ENCODE measurements at places on chromosomes 3 and 15. TPM values are rescaled to one million over a fixed set of nuclear protein-coding genes. Genes with fewer than 3 reads are reported as not detected.

The ENTPD3 gene
- 7.1 TPM for total RNA-seq

- no peak for DNase-seq
These were observed 136.9 kb upstream of the CFAP20DC start for GRCh38 chr3:59186725-59187124.

DNA sequence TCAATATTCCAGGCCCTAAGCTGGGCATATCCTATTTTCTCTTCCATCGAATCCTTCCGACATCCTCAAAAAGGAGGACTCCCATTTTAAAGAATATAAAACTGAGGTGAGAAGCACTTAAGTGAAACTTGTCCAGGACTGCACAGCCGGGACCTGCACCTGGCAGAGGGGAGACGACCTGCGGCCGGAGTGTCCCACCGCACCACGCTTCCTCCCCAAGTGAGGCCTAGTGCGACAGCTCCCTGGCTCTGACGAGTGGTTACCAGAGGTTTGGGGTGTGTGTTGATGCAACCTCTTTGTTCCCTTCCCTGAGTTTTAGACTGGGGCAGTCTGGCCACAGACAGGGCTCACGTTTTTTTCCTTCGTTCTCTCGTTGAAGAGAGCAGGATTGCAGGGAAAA, 24.9 kb upstream of the ATP2B2 start:
- no peak for DNase-seq

DNA sequence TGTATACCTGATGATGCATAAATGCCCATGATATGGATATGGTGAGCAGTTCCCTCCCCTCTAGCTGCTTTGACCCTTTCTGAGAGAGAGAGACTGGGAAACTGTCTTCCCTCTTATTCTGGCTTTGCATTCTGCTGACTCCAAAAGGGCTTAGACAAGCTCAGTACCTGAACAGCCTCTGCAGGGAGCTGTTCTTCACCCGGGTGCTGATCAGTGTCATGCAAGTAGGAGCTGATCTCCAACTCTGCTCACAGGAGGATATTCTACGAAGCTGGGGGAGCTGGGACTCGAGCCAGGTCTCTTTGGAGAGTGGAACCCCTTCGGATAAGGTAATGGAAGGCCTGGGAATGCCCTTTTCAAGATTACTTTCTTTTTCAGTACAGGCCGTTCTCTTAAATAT, 237.1 kb downstream of the RYR3 start:
- peak; percentile 63 for DNase-seq

GRCh38 chr15:41853831-41854230, 15.2 kb downstream of the PLA2G4B start:
- DNase-seq: no peak

GRCh38 chr3:63132461-63133250, 145.5 kb upstream of the SYNPR start:
- no peak for DNase-seq

The CGNL1 gene
- 0.86 TPM for total RNA-seq

GRCh38 chr15:80107204-80107603, 45.6 kb upstream of the FAH start:
- no peak for DNase-seq

DNA sequence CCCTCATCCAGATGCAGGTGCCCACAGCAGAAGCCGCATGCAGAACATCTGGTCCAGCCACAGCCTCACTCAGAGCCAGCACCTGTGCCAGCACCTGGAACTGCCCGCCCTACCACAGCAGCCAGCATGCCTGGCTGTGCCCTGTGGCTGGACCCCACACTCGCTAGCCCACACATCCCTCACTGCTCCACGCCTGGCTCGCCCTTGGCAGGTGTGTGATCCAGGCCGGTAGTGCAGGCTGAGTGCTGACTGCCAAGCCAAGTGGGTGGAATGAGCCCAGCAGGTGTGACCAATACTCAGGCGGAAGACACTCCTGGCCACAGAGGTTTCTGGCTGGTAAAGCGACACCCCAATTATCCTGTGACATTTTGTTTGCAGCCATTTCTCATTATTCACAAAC, 162.4 kb upstream of the ROBO1 start:
- DNase-seq: no peak

The ALDH1A3 gene
- 5,398 TPM for total RNA-seq
